ENCODE measurements at places on chromosomes 16 and 17.

DNA sequence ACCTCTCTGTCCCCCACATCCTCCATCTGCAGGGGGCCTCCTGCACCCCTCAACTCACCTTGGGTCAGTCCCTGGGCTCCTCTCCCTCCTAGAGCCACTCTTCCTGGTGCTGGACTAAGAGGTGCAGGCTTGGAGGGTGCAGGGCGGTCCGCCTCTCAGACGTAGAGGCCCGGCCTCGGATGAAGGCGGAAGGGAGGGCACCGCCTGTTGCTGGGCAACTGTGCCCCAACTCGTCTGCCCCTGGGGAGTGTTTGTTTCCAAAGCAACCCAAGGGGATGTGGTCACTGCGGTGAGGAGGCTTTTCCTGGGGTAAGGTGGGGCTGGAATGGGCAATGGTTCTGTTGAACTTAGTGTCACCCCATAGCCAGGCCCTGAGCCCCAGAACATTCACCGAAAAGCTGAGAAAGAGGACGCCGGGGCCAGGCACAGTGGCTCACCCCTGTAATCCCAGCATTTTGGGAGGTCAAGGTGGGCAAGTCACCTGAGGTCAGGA is at the start of gene C16orf54:
Gene C16orf54 (minus strand): TSS at position 138 of the 493 bp plus-strand sequence. CDS start 1,039 bp downstream, outside the sequence.
- no peak for DNase-seq

DNA sequence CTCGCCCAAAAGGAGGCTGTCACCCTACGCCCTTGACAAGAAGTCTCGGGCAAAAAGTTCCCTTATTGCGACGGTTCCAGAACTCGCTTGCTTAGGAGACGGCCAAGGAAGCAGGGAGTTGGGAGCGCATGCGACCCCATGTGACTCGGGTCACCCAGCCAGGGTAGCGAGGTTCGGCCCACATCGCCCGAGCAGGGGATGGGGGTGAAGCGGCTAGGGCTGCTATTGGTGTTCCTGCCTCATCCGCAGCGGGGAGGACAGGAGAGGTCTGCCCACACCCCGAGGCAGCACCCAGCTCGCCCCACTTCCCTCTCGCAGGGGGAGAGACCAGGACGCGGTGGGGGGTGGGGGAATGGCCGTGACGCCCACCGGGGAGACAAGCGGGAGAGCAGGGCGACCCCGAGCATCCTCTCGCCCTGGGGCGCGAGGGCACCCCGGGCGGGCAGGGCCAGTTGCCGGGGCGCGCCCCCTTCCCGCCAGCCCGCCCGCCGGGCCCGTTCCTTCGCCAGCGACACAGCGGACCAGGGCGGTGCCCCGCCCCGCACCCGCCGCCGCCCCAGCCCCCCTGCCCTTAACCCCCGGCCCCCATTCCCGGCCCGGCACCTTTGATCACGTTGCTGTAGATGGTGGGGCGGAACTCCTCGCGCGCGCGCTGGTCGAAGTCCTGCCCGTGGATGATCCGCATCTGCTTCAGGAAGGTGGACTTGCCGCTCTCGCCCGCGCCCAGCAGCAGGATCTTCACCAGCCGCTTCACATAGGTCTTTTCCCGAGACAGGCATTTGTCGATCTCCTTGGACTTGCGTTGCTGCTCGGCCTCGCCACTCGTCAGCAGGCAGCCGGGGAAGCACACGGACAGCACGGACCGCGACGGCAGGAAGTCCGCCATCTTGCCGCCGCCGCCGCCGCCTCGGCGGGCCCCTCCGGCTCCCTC is 567 bp downstream of the GNA13 start:
- DNase-seq = peak; percentile 46

- DNase-seq = no peak
Observed at GRCh38 chr16:78972986-78973385, 627.6 kb downstream of the MAF start.

DNA sequence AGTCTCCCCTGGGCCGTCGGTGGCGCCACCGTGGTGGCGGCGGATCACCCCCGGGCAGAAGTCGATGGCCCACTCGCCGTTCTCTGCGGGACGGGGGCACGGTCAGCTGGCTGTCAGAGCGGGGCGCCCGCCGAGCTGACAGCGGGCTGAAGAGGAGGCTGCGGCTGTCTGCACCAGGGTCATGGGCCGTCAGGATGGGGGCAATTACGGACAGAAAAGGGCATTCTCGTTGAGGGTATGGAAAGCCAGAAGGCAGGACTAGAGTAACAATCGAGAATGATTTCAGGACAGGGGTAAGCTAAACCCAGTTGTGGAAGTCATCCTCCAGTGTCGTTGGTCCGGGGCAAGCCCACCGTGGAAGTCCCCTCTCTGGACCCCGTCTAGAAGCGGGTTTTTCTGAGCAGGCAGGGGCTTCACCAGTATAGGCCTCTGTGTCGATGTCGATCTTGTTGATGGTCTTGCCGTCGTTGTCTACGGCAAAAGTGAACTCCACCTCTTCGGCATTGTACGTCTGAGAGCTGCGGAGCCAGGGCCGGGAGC is 1.7 kb downstream of the CHRNE start:
- no peak for DNase-seq

GRCh38 chr16:4675864-4676786 is 17.2 kb upstream of the NUDT16L1 start:
- no peak for DNase-seq

GRCh38 chr16:73432850-73433730 is 385.2 kb upstream of the ZFHX3 start:
- DNase-seq = no peak

GRCh38 chr16:8523932-8524331 is 66.4 kb downstream of the TMEM114 start:
- no peak for DNase-seq

DNA sequence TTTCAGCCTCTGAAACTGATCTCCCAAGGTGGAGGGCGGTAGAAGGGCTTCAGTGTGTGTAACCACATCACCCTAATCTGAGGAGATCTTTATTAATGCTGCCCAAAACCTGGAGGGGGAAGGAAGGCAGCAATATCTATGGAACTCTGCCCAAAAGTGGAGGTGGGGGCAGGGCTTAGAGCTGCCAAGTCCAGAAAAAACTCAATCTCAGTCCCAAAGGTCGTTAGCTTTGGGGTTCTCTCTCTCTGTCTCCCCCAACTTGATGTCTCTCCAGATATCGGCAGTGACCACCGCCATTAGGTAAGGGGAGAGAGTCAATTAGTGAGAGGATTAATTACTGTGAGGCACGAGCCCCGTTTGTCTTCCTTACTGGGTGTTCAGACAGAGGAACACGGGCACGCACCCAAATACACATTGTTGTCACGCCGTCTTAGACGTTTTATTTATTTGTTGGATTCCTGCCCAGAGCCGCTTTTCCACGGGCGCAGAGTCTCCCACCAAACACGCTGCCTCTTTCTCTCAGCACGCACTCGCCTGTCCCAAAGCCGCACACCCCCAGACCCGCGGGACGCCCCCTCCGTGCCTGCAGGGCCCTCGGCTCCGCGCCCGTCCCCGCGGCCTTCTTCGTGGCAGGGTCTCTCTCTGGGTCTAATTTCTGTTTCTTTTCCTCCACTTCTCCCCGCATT is 5.4 kb upstream of the LHX1 start:
- no peak for DNase-seq

GRCh38 chr17:80316927-80317705 is 56.5 kb downstream of the RNF213 start:
- no peak for DNase-seq

DNA sequence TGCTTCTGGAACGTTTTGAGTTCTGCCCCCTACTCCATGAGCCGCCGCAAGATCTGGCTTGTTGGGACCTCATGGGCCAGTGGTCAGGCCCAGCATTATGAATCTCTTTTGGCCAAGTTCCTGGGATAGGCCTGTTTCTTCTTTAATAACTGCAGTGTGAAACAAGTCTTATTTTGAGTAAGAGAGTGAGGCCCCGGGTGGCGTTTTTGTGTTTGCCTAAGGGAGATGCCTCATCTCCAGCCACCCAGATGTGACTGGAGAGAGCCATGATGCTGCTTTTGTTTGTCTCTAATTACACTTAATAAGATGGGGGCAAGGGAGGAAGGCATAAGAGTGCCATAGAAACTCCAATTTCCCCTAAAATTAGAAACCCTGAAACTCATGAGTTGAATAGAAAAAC is 39.8 kb downstream of the KSR1 start:
- DNase-seq = no peak

DNA sequence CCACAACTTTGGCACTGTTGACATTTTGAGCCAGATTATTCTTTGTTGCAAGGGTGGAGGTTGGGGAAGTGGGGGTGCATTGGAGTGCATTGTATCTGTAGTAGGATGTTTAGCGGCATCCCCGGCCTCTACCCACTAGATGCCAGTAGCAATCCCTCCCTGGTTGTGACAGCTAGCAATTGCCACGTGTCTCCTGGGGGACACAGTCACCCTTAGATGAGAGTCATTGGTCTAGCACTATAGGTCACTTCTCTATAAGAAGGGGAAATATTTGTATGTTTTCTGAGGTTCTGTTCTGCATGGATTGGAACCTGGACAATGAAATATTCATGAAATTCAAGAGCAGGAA is 32.4 kb downstream of the MSI2 start:
- DNase-seq = no peak

DNA sequence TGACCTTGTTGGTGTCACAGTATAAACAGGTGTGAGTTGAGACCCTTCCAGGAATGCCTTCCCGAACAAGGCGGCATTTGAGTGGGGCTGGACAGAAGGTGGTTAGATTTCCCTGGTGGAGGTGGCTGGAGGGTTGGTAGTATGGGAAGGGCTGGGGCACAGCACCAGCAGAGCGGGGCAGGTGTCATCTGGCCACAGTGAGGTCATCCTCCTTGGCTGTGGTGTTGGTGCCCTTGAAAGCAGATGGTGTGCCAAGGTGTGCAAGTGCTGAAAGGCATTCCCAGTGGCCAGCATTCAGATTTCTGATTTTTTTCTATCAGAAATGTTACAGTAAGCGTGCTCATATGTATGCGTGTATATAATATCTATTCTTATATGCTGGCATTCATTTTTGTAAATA is 126.6 kb downstream of the LAT start:
- no peak for DNase-seq

GRCh38 chr17:81253358-81254131 is 14.4 kb downstream of the NDUFAF8 start:
- DNase-seq = peak; percentile 72

GRCh38 chr17:72788950-72789585 is 303.4 kb downstream of the SLC39A11 start:
- no peak for DNase-seq

DNA sequence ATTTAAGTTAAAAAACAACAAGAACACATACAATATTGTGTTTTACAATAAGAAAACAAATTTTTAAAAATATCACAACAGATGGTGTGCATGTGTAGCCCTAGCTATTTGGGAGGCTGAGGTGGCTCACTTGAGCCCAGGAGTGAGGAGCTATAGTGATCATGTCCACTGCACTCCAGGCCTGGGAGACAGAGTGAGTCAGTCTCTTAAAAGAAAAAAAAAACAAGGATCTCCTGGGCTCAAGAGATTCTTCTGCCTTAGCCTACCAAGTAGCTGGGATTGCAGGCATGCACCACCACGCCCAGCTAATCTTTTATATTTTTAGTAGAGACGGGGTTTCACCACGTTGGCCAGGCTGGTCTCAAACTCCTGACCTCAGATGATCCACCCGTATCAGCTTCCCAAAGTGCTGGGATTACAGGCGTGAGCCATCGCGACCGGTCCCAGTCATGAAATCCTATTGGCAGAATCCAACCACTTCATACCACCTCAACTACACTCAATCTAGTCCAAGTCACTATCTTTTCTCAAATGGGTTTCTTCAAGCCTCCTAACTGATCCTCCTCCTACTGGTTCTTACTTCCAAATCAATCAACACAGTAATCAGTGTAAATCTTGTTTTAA is 55.0 kb downstream of the STH start:
- DNase-seq = no peak

DNA sequence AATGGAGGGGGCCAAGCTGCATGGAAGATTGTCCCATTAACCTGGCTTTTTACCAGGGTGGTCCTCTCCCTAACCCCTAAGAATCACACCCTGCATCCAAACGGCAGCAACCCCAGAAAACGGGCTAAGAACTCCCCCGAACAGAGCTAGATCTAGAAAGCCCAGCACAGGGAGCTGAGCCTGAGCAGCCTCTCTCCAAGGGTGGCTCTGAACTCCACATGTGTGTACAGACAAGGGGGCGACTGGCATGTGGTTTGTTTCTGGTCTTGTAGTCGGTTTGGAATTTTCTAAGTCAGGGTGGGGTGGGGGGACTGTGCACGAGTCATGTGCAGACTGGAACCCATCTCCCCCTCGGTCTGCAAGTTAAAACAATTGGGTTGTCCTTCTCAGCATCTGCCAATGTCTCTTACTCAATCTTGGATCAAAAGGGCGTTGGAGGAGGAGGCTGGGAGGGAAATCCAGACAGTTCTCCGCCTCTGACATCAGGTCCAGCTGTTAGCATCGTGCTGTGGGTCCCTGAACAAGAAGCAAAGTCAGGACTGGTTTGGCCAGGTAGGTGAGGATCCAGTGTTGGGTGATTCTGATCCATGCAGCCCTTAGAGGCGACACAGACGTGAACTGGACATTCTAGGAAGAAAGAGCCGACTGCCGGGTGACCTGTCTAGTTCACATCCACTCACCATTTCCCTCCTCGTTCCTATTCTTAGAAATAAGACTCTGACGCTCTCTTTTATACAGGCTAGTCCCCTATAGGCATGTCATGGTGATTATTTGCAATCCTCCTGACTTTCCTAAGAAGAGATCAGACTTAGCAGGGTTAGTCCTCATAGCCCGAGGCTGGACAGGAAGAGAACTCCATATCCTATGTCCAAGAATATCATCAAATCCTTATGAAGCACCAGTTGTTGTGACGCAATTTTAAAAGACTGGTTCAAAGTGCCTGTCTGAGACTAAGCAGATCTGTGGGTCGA is 381.8 kb downstream of the SOX9 start:
- no peak for DNase-seq

- DNase-seq = no peak
Observed at GRCh38 chr16:2006317-2006716, 3.3 kb downstream of the ZNF598 start.

- no peak for DNase-seq
Observed at GRCh38 chr17:3513305-3514035, 37.7 kb downstream of the ASPA start.

DNA sequence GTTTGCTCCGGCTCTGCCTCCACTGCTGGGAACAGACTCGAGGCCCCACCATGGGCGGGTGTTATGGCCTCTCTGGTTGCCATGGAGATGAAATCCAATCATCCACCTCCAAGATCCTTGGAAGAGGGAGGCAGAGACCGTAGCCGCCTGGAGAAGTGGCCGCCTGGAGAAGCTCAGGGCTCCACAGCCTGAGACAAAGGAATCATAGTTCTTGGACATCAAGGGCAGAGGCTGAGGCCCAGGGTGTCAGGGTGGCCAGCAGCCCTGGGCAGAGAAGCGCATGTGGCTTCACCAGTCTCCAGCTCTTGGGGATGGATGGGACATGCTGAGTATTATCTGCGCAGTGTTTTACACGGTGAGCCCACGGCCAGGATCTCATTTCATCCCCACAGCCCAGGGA is 36.2 kb downstream of the ABR start:
- DNase-seq = no peak

Measured in hepatic stellate cell (primary cell).